ELR (cell line): ENCODE measurements at places on chromosomes 2 and 18.

DNA sequence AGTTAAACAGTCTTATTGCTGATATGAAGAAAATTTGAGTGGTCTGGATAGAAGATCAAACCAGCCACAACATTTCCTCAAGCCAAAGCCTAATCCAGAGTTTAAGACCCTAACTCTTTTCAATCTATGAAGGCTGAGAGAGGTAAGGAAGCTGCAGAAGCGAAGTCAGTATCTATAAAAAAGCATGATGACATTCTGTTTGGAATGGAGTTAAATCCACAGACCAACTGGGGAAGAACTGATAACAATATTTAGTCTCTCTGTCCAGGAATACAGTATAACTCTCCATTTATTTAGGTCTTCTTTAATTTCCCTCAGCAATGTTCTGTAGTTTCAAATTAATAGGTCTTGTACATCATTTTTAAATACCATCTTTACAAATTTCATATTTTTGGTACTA, 16.0 kb downstream of the PIGN start:
- DNase-seq: no peak

DNA sequence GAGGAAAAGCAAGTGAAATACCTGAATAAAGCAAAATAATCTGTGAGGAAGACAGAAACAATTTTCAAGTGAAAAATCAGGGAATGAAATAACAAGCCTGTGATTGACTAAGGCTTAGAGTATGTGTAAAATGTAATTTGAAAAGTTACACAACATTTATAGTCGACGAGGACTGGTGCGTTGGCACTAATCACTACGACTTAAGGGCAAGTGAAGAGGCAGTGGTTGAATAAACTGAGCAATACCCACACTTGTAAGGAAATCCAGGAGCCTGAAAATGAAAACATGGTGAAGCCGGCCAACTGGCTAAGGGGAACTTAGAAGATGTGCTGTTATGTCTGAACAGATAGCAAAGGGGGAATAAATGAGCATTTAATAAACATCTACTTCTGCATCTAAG, 13.4 kb downstream of the DOK1 start:
- peak; percentile 94 for DNase-seq

GRCh38 chr2:39881494-39881893, 102.4 kb upstream of the THUMPD2 start:
- peak; percentile 58 for DNase-seq

GRCh38 chr2:195632856-195633572, 24.0 kb upstream of the SLC39A10 start:
- DNase-seq: no peak

DNA sequence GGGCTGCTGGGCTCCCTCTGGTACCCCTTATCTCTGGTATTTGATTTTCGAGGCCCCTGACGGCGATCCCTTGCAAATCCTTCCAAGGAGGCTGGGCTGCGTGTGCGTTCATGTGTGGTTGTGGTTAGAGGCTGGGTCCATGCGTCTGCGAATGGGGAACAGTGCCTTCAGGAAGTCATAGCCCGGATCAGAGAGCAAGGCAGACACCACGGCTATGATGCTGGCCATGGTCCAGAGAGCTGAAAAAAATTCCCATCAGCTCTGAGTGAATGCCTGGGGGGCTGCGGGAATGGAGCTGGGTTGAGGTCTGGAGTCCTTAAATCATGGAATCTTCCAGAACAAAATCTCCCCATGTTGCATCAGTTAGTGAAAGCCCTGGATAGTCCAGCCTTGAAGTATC, 145.5 kb downstream of the ACKR3 start:
- DNase-seq: no peak

- no peak for DNase-seq
These were observed 54.6 kb downstream of the TTC39C start for GRCh38 chr18:24068945-24069693.

- DNase-seq: no peak
These were observed 79.1 kb upstream of the KLHL14 start for GRCh38 chr18:32851936-32852335.

DNA sequence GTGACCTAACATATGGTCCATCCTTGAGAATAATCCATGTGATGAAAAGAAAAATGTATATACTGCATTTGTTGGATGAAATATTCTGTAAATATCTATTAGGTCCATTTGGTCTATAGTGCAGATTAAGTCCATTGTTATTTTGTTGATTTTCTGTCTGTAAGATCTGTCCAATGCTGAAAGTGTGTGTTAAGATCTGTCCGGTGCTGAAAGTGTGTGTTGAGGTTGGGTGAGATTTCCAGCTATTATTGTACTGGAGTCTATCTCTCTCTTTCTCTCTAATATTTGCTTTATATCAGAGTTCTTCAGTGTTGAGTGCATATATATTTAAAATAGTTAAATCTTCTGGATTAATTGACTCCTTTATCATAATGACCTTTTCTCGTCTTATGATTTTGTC, 828.8 kb upstream of the CRIM1 start:
- no peak for DNase-seq

- no peak for DNase-seq
These were observed 163.9 kb upstream of the HNMT start for GRCh38 chr2:137800386-137800785.

DNA sequence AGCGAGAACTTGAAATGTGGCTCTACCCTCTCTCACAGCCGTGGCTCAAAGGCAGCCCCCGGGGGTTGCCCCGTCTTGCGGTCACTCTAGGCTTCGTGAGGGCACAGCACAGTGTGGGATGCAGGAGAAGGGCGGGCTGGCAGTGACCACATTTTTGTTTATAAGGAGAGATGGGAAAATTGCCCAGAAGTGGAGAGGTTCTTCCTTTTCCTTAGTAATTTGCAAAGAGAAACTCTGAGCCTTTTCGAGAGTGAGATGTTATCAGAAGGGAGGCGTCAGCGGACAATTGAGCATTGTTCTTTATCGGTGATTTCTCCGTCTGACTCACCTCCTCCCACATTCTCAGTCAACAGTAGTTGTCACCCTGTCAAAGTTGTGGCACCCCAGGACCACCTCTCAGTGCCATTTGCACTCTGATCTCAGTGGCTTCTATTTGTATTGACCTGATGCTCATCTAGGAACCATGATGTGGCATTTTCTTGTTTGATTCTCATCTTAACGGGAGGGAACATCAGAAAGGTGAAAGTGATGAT, 89.6 kb downstream of the ACAA2 start:
- DNase-seq: peak; percentile 56

- no peak for DNase-seq
These were observed 12.6 kb downstream of the IFIH1 start for GRCh38 chr2:162305901-162306300.

DNA sequence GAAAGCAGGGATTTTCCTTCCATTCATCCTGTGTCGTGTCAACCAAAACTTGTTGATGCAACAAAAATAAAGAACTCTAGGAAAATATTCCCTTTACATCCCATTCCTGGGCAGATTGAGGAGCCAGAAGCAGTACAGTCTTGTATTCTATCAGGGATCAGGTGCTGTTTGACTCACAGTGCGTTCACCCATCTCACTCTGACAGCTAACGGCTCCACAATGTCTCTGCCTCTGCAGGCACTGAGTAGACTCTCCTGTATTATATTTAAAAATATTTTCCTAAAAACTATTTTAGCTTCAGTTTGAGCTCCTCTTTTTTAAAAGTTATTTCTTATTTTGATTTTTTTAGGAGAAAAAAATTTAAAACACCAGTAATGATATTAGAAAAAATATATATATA, 600.6 kb upstream of the SALL3 start:
- DNase-seq: no peak

GRCh38 chr2:21294446-21294845, 170.7 kb downstream of the TDRD15 start:
- DNase-seq: no peak

GRCh38 chr2:221817052-221817451, 244.9 kb upstream of the EPHA4 start:
- DNase-seq: peak; percentile 16

DNA sequence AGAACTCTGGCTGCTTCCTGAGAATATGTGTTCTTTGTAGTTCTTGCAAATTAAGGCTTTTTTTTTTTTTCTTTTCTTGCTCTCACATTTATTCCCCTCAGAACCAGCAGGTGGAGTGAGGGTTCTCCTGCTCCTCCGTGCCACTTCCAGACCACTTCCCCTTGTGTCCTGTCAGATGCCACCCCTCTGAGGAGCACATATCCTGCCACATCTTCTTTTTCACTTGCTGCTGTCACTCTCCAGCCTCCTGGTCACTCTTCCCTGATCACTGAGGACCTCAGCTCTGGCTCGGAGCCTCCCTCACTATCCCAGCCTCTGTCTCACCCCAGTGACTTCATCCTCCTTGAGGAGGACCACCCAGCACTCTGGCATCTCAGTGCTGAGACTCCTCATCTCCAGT, 100.5 kb downstream of the TACR1 start:
- DNase-seq: peak; percentile 70

GRCh38 chr2:205170399-205170798, 511.9 kb upstream of the NRP2 start:
- no peak for DNase-seq

- peak; percentile 39 for DNase-seq
These were observed 89.8 kb upstream of the KCNH7 start for GRCh38 chr2:162928356-162928755.

GRCh38 chr2:28949617-28950305, 31.3 kb upstream of the TOGARAM2 start:
- no peak for DNase-seq

DNA sequence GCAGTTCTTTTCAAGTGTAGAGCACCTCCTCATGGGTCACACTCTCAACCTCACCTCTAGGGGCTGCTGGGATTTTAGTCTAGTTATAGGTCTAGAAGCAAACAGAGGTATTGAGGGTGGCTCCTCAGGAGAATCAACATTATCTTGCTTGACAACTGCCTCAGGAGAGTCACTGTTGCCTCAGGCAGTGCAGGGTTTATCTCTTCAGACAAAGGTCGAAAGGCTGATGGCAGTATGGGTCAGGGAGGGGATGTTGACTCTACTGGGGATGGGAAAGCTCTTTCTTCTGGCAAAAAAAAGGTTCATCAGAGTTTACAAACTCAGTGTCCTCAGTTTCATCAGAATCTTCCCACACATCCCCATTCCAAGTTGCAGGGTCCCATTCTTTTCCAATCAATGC, 24.0 kb downstream of the DTNA start:
- no peak for DNase-seq

DNA sequence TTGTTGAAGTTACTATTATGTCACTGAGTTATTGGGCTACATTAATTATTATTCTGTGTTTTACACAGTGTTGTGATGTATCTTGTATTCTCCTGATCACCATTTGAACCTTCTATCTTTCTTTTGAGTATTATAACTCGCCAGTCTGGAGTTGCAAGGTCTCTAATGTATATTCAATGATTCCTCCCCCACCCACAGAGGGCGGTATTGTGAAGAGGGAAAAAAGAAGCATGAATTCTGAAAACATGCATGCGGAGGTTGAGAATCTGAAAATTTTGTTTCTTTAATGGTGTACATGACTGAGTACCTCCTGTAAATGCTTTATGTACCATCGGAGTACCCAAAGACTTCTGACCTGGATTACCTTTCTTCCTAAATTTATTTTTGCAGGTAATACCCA, 266.6 kb downstream of the NR4A2 start:
- DNase-seq: no peak

DNA sequence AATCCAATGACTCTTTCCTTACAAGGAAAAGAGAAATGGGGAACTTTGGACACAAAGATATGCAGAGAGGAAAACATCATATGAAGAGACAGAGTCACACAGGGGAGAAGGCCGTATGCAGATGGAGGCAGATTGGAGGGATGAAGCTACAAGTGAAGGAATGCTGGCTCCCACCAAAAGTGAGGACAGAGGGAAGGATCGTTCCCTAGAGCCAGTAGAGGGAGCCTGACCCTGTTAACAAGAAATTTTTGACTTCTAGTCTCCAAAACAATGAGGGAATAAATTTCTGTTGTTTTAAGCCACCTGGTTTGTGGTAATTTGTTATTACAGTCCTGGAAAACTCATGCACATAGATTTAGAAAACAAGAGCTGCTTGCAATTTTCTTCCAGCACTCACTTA, 169.3 kb downstream of the PMAIP1 start:
- peak; percentile 24 for DNase-seq

DNA sequence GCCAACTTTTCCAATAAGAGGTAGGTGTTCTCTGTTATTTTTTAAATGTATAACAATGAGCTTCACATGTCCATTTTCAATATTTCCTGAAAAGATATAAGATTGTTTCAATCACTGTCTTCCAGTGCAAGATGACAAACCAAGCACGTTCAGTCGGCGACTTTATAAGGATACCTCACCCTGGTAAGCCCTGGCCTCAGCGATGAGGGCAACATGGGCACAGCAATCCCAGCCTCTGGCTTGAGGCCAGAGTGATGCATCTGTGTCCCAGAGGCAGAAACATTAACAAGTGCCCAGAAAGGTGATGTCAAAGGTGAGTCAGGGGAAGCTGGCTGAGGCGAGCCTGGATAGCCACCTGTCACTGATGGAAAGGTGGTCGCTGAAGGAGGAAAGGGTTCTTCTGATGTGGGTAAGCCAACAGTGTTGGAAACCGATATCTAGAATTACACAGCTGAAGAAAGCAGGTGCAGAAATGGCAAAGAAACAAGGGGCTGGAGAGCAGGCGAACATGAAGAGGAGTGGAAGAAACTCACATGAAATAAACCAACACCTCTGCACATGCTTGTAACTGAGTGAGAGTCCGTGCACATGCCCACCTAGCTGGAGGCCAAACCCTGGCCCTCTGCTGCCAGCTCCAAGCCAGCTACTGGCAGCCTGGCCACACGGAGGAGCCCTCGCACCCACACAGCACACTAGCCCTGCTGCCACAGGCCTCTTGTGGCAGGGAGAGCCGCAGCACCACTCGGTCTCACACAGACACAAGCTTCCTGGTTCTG, 65.5 kb downstream of the FBXO15 start:
- peak; percentile 57 for DNase-seq

- no peak for DNase-seq
These were observed 4.9 kb downstream of the RALB start for GRCh38 chr2:120257522-120257921.

- no peak for DNase-seq
These were observed 1764.1 kb upstream of the CELF4 start for GRCh38 chr18:39329496-39330275.

GRCh38 chr2:68466361-68466777, 725 bp downstream of the FBXO48 start:
- DNase-seq: peak; percentile 81

GRCh38 chr2:197324801-197325200, 14.2 kb upstream of the ANKRD44 start:
- DNase-seq: no peak

DNA sequence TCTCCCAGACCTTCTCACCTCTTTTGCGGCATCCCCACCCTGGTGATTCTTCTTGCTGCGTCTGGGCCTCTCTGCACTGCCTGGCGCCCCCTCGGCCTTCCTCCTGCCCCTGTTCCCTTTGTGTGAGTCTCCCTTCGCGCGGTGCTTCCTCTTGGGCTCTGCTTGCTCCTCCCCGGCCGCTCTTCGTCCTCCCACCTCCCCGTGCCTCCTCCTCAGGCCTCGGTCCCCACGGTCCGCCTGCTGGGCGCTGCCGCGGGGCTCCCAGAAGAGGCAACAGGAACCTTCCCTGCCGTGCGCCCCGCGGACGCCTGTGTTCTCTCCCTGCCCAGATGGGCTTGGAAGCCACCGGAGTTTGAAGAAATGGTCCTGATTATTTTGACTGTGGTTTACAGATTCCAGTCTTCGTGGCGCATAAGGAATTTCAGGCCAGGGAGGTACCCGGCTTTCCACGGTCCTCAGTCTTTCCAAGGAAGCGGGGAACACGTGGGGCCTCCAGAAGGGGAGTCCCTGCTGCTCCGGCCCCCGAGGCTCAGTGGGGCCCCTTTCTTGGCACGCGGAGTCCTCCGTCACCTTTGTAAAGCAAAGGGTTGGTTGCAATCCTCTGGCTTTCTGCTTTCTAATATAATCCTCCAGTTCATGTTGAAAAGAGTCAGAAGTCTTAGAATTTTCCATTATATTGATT, 13.1 kb downstream of the RNU2-63P start:
- DNase-seq: no peak
